ENCODE measurements at places on chromosomes 6 and 20. TPM values are rescaled to one million over a fixed set of nuclear protein-coding genes. Genes with fewer than 3 reads are reported as not detected.

DNA sequence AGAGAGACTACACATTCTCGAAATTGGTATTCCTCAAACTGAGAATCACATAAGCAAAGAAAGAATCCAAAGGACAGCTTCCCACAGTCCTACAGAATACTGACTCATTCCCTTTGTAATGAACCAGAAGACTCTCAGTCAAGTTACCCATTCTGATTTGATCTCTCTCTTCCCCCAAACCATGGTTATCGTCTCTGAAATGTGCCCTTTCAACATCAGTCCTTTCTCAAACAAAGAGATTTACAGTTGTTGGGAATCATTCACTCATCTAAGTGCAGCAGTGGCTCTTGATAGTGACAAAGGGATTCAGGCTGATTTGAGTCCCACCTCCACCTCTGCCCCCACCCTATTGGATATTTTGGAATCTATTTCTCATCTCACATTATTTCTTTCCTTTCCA is 15.0 kb upstream of the RSPO3 start:
- H3K36me3 ChIP-seq, result no peaks in the 10 kb centered on the region
- no peak overlapping the region for H3K4me3 ChIP-seq
- H3K27me3 ChIP-seq, result no peaks in the 10 kb centered on the region
- H3K27ac ChIP-seq, result no peak overlapping the region
- no peaks in the 10 kb centered on the region for H3K4me1 ChIP-seq

The STK35 gene
- 19.1 TPM for total RNA-seq

The PLCB4 gene
- 0.47 TPM for total RNA-seq

The PXMP4 gene
- 8.2 TPM for total RNA-seq

The SRMS gene
- not detected for total RNA-seq

The OR2B6 gene
- not detected for total RNA-seq
